ENCODE measurements at places on chromosomes 7 and 10.

DNA sequence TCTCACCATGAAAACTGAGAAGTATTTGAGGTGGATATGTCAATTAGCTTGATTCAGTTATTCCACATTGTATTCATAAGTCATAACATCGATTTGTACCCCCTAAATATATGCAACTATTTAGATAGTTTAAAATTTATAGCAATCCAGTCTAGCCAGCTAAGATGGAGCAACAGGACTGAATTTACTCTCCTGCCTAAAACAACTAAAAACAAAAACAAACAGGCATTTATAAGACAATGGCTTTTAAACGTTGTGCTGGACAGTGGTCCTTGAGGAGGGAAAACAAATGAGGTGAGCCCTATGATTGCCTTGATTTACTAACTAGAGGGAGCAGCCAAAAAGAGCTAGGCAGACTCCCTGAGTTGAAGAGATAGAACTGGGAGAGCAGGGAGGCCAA is 814 bp upstream of the GPAM start:
- DNase-seq: no peak

DNA sequence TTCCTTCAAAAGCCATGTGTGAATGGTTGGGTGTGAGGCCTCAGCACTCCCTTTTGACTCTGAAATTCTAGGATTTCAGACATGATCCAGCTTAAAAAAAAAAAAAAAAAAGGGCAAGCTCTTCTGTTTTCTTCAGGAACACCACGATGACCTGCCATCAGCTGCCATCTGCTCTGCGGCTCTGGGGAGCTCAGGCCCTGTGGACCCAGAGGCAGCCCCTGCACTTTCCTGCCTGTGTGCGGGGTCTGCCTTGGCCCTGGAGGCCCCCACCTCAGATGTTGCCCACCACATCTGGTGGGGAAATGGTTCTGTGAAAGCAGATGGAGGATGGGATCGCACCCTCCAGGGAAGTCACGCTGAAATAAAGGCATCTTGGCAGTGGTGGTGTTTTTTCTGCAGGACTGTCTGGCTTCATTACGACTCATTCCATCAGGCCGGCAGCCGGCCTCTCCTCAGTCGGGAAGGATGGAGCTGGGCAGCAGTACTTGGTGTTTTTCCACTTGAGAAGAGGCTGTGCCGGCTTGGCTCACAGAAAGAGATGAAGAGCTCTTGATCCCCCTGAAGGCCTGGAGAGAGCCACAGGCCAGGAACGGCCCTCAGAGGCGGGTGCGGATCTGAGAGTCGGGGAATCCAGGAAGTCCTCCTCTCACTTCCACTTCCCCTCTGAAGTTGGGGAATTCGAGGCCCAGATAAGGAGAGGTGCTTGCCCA is 66.1 kb upstream of the AQP1 start:
- DNase-seq: no peak

GRCh38 chr7:155212301-155213015 is 85.2 kb upstream of the INSIG1 start:
- no peak for DNase-seq

DNA sequence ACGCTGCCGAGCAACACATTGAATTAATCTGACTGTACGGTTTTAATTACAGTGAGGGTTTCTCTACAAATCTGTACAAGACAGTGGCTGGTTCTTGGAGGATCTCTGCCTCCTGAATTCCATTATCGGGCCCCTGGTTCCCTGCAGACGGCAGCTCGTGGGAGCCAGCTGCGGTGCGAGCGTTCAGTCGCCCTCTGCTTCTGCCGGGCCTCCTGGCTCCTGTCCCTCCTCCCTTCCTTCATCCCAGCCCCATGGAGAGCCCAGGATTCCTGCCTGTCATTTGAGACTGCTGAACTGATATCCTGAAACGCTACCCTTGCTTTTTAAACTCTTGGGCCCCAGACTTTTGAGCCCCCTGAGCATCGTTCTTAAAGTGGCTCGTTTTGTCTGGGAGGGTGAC is 6.6 kb upstream of the DLX6 start:
- DNase-seq: no peak

DNA sequence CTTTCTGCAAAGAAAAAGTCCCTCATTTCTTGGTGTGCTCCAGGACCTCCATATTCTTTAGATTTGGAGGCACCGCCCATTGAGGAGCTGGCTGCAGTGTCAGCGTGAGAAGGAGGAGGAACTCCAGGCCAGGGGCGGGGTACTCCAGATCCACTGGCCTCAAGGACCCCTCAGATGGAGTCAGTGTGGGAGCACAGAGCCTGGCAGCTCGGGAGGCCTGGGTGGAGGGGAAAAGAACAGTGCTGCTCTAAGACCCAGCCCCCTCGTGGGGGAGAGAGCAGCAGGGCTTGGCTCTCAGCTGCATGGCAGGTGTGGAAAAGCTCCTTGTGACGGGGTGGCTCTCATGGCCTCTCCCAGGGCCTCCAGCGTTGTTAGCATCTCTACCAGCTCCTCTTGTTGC is 70.5 kb downstream of the ITGB1 start:
- no peak for DNase-seq

- no peak for DNase-seq
Observed at GRCh38 chr7:80218723-80219122, 84.1 kb downstream of the GNAI1 start.

DNA sequence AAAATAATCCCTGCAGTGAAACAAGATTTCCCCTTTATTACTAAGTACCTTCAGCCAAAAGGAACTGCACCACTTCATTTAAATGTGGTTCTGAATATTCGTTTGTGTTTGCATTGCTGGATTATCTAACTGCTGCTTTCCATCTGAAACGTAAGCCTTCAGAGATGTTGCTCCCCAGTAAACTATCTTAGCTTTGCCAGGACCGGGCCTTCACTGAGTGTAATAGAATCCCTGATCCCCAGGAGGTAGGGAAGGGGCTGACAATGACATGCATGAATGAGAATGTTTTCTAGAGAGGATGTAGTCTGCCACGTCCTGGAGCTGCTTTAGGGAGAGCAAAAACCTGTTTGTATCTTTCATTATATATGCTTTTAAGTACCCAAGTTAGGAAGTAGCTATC is 19.5 kb upstream of the INSYN2A start:
- no peak for DNase-seq

- DNase-seq: no peak
Observed at GRCh38 chr10:103921750-103922195, 3.8 kb upstream of the STN1 start.

DNA sequence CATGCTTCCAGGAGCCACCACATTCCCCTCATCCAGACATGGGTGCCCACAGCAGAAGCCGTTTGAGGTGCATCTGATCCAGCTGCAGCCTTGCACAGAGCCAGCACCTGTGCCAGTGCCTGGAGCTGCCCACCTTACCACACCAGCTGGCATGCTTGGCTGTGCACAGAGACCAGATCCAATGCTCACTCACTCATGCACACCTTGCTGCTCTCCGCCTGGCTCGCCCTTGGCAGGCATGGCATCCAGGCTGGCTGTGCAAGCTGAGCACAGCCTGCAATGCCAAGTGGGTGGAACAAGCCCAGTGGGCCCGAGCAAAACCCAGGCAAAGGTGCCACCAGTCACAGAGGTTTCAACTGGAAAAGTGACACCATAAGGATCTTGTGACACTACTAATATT is 66.9 kb upstream of the SEMA3A start:
- DNase-seq: no peak

DNA sequence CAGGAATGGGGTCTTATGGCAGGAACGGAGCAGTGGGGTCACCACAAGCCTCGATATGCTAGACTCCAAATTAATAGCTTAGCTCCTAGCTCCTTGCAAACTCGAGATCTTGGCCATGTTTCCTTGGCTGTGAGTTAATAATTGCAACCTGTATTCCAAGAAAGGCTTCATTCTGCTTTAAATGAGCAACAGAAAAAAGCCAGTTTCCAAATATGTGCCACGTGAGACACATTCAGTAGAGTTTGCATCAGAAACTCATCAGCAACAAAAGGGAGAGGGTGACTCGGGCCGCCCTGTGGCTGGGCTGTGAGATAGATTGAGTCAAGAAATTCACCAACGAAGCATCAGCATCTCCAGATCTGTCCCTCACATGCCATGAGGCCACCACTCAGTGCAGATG is 112.0 kb downstream of the NPTX2 start:
- no peak for DNase-seq

DNA sequence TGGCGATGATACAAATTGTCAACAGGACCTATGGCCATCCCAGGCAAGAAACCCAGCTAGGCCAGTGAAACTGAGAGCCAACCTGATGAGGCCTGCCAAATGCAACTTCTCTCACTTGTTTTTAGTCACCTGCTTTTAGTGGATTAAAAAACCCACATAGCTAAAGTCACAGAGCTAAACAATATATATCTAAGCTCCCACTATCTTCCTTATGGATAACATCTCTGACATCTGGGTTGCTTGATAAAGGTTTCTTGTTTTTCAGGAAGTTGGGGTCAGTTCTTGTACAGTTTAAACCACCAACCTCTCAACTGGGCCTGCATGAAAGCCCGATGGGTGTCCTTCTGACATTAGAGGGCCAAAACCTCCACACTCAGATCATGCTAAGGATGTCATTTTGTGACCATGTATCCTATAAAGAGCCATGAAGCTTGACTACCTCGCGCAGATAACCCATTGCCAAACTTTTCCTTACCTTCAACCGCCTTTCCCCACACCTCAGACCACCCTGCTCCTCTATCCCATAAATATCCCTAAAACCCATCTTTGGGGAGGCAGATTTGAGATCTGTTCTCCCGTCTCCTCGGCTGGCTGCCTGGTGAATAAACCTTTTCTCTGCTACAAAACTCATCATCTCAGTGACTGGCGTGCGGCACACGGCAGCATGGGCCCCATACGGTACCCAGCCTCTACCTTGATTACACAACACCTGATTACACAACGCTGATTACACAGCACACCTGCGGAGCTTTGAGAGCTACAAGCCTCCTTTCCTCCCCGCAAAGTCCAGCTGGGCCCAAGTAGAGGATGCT is 797 bp upstream of the STMP1 start:
- peak; percentile 51 for DNase-seq

- DNase-seq: no peak
Observed at GRCh38 chr7:35908331-35909216, 107.7 kb downstream of the SEPTIN7 start.

DNA sequence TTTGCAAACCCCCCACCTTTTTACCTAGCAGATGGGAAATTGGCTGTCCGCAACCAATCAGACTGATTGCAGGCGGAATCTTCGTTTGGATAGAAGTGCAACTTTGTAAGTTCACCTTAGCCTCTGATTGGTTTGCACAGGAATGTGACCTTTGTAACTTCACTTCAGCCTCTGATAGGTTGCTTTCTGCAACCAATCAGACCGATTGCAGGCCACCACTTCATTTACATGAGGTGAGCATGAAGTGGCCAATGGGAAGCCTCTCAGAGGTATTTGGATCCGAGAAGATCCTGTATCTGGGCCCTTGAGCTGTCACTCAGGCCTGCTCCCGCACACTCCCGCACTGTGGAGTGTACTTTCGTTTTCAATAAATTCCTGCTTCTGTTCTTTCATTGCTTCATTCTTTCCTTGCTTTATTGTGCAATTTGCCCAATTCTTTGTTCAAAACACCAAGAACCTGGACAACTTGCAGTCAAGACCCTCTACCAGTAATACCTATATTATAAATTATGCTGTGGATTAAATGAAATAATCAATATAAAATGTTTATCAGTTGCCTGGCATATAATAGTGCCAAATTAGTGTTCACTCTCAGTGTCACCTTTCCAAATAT is 491.4 kb downstream of the PLXNA4 start:
- DNase-seq: no peak

GRCh38 chr10:49289480-49289879 is 9.5 kb upstream of the C10orf71 start:
- no peak for DNase-seq

DNA sequence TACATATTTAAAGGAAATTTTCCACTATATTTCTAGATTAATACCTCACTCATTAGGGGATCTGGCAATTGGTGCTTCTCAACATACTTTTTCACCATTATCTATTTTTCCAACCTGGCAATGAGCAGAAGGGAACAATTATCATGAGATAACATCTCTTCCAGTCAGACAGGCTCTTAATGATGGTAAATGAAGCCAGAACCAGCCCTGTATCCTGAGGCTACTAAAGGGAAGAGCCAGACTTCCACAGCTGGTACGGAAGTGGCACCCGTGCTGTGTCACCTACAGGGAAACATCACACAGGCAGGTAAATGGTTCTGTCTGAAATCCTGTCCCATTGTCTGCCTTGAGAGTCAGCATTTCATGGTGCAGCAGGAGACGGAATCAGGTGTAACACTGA is 75.9 kb downstream of the ELMO1 start:
- DNase-seq: no peak

- no peak for DNase-seq
Observed at GRCh38 chr7:133479456-133480065, 226.7 kb downstream of the EXOC4 start.

GRCh38 chr10:8211631-8212030 is 157.1 kb downstream of the GATA3 start:
- DNase-seq: no peak

DNA sequence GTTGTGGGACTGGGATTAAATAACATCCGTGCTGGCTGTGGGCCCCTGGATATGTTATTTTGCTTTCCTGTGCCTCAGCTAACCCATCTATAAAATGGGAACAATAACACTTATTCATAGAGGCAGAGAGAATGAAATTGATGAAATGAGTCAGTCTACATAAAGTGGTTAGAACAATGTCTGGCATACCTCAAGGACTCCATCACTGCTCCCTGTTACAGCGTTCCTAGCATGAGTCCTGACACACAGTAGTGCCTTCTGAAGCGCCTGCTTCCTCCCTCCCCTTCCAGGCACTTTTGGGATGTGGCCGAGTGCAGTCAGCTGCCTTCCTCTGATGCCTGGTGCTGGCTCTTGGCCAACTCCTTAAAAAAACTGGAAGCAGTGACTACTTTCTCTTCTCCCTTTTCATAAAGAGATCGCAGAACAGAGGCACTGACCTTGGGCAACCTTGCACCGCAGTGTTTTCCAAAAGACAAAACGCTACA is 108.4 kb upstream of the ZMIZ1 start:
- no peak for DNase-seq

GRCh38 chr7:48537561-48537960 is 366.3 kb downstream of the ABCA13 start:
- DNase-seq: no peak

GRCh38 chr10:77458986-77459590 is 178.5 kb downstream of the KCNMA1 start:
- DNase-seq: no peak

DNA sequence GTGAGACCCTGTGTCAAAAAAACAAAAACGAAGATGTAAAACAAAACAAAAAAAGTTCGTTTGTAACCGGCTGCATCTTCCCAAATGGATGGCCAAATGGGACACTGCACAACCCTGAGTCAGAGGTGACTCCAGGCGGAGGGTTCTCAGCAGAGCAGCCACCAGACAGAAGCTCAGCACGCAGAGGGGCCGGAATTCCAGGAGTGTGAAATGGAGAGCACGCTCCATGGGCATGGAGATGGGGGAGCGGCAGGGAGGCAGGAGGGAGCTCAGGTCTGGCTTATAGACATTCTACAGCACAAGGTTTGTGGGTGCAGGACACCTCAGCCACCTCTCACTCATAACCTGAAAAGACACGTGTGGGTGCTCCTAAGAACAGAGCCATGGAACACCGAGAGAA is 227.0 kb downstream of the MAD1L1 start:
- no peak for DNase-seq

GRCh38 chr10:60423920-60424319 is 34.2 kb upstream of the ANK3 start:
- DNase-seq: no peak
